ENCODE measurements at places on chromosomes 7 and 10.

- DNase-seq, result no peak
Measured at GRCh38 chr7:111894518-111894917, 311.7 kb downstream of the DOCK4 start.

DNA sequence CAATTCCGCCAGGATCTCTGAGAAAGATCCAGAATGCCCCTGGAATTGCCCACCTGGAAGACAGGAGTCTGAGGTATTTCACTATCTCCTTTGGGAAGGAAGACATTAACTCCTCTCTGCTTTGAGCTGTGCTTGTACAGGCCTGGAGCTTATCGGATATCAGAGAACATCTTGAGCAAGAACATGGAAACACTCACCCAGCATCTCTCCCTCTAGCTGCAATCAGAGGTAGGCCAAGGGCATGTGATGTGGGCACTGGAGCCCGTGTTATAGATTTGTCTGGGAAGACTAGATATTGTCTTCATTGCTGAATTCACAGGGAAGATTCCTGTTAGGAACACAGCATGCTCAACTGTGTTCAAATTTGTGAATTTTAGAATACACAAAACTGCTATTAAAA, 233.9 kb downstream of the PHF14 start:
- DNase-seq, result no peak

GRCh38 chr10:48557511-48558123, 47.3 kb downstream of the ARHGAP22 start:
- peak; percentile 8 for DNase-seq

GRCh38 chr7:103059471-103059870, 15.1 kb downstream of the FBXL13 start:
- DNase-seq, result no peak

GRCh38 chr10:4344492-4344994, 481.5 kb upstream of the AKR1E2 start:
- DNase-seq, result peak; percentile 100

DNA sequence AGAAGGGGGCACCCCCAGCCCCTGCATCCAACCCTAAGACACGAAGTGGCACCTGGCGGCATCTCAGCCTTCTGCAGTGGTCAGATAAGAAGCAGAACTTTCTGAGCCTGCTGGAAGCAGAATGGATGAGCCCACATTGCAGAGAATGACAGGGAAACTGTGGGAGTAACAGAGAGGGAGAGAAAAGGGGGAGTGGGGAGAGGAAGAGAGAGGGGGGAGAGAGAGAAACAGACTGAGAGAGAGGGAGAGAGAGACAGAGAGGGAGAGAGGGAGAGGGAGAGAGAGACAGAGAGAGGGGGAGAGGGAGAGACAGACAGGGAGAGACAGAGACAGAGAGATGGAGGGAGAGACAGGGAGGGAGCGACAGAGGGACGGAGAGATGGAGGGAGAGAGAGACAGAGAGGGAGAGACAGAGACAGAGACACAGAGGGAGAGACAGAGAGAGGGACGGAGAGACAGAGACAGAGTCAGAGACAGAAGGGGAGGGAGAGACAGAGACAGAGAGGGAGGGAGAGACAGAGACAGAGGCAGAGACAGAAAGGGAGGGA, 35.9 kb downstream of the MICALL2 start:
- no peak for DNase-seq

- DNase-seq, result peak; percentile 45
Measured at GRCh38 chr10:71547876-71548846, 151.4 kb downstream of the CDH23 start.

- no peak for DNase-seq
Measured at GRCh38 chr7:129144834-129145668, 544 bp downstream of the TSPAN33 start.

DNA sequence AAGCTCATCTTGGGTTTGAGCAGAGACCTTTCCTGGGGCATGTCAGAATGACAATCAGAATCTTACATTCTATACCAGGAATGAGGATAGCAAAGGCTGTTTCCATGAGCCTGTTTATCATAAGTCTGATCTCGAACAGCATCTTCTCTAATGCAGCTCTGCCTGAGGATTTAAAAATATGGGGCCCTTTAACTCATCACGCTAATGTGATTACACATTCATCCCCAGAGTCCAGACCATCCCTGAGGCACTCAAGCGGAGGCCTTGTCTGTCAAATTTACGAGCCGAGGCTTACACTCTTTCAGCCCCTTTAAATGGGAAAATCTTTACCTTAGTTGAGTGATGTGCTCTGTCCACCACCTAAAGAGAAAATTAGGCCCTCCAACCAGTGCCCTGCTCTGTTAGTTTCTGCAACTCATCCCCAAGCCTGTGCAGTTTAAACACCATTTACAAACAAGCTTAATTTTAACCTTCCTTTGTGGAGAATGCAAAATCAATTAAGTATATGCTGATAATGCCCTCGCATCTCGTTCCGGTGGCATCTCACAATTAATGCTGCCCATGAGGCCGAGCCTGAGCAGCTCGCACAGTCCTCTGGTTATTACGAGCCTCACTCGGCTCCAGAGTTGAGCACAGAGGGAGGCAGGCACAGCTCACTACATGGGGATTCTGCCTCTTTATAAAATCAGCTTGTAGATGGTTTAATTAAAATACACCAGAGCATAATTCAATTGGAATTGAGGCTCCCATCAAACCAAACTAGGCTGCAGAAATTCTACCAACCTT, 16.0 kb downstream of the CHST15 start:
- no peak for DNase-seq

- DNase-seq, result no peak
Measured at GRCh38 chr10:96448021-96448457, 65.7 kb downstream of the TLL2 start.

DNA sequence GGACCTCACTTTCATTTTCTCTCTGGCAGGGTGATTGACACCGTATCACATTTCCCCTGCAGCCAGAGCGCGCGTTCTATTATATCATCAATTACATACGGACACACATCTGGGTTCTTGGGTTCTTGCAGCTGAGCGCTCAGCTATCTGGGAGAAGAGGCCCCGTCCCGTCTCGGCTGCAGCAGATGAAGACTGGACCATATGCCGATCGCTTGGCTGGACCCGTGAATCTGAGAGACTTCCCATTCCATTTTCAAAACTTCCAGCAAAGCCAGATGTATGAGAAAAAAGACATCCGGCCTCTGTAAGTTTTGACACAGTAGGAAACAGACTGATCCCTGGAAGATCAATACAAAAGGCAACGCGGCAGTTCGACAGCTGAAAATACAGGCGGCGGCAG, 99.8 kb downstream of the JCAD start:
- no peak for DNase-seq

- DNase-seq, result peak; percentile 39
Measured at GRCh38 chr7:128740996-128741395, 1.8 kb downstream of the CALU start.

GRCh38 chr7:38057829-38058228, 120.2 kb upstream of the STARD3NL start:
- DNase-seq, result no peak

DNA sequence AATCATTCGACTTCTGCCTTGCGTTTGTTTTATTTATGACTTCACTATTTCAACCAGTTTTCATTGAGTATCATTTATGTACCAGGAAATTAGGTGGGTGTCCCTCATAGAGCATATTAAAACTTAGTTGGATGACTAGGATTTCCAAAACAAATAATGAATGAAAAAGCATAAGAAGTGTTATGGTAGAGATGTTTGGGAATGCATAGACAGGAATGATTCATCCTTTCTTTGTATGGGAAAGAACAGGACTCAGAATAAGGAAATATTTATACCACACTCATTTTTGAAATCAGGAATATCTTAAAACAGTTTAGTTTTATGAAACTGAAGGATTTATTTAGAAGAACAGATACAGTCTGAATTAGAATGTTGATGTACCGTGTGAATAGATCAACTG, 315.7 kb downstream of the EXOC4 start:
- peak; percentile 75 for DNase-seq

DNA sequence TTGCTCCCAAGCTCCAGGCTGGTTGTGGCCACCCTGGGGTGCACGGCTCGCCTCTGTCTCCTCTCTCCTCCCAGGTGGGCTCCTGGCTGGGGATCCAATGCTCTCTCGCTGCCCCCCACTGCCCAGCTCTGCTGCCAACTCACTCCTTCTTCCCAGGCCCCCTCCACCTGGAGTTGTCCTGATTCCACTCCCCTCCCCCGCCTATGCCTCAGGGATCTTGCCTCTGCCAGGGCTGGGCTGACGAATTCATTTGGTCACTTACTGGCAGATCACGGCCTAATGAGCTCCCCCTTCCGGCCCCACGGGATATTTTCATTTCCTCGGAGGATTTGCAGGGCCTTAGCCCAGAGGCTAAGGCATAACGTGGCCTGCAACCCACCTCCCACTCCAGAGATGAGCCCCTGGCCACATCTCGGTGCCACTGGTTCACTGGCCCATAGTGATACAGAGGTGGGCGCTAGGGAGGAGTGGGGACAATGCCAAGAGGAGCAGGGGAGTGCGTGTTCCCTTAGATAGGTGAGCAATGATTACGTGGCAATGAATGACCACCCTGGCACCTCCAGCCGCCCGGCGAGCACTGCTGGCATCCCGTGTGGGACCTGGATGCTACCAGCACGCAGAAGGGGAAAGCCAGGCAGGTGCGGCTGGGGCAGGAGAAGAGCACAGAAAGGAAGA, 344.6 kb upstream of the SHH start:
- DNase-seq, result no peak

DNA sequence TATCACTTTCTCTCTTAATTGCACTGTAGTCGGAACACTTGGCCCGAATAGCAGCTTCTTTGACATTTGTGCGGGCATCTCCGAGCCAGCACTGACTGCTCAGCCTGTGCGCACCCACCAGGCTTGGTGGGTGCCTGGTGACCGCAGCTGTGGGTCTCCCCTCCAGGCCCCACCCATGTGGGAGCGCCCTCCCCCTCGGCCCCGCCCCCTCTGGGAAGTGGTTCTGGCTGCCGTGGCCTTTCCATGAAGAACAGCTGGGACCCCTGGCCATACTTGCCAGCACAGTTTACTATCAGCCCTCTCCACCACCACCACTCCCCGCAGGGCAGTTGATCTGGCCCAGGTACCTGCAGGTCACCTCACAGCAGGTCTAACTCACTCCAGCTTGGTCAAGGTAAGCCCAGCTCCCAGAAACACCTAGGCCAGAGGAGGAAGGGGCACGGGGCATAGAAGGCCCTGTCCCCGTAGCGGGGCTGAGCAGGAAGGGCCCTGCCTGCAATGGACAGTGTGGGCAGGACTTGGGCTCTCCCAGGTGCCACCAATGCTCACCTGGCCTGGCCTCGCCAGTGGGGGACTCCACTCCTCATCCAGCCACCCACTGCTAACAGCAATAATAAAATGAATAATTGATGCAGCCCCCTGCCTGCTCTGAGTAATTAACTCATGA, 5.8 kb downstream of the RASGEF1A start:
- no peak for DNase-seq

GRCh38 chr7:158371856-158372255, 215.8 kb downstream of the PTPRN2 start:
- no peak for DNase-seq

DNA sequence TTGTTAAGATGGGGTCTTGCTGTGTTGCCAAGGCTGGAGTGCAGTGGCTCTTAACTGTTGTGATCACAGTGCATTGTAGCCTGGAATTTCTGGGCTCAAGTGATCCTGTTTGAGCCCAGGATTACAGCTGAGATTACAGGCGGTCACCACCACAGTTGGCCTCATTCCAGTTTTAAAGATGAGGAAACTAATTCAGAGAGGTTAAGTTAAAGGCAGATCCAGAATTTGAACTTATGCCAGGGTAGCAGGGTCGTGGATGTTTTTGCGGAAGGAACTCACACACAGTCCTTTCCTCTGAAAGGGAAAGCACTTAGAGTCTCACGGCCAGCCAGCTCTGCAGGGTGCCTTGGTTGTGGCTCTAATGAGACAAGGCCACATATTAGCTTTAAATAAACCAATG, 84.7 kb downstream of the MMRN2 start:
- peak; percentile 19 for DNase-seq

- DNase-seq, result no peak
Measured at GRCh38 chr7:87767827-87768226, 108.3 kb downstream of the SLC25A40 start.
